PC-9 (cell line): ENCODE measurements at places on chromosomes 5 and 9.

DNA sequence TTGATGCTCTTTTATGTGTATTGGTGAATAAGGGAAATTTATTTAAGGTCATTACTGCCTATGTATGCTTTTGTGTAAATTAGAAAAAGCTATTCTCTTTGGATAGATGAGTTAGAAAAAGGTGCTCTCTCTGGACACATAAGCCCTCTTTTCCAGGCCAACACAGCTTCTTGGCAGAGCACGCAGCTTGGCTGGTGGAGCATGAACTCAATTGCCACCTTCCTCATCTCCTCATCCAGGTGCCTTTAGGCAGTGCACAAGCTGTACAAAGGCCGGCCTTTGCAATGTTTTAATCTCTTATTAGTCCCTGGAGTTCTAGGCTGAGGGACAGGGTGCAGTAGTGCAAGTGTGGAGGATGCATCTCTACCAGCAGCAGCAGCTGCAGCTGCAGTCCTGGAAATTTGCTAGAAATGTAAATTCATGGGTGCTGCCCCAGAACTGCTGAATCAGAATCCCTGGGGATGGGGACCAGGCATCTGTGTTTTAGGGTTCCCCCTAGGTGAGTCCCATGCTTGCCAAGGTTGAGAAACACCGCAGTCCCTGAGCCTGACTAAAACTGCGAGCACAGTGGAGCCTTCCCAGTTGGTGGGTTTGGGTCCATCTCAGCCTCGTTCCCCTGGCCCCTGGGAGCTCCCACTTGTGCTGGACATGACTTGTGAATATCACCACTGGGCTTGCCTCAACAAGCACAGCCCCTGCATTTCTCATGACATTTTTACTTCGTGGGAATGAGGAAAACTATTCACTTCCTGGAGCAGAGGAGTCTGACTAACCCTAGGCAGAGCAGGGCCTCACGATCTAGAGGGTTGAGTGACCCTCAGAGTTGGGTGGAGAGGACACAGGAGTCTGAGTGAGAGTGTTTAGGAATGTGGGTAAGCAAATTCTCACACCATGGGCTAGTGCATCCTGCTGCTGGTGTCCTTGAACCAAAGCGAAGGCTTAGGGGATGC is 272.3 kb downstream of the ZSWIM6 start:
- H3K4me3 ChIP-seq: no peak overlapping the region
- no peaks in the 10 kb centered on the region for H3K36me3 ChIP-seq
- H3K27ac ChIP-seq: no peak overlapping the region
- DNase-seq: no peak
- peaks cover 11% of the 10 kb centered on the region; the same call in 1 of the 2 replicates for H3K27me3 ChIP-seq
- H3K4me1 ChIP-seq: 0 out of 2 replicates have a peak, but pooled peaks cover 7% of the 10 kb centered on the region

GRCh38 chr5:78716206-78716605 is 67.6 kb upstream of the LHFPL2 start:
- no peak overlapping the region for H3K27ac ChIP-seq
- H3K4me3 ChIP-seq: no peak overlapping the region
- H3K4me1 ChIP-seq: no peaks in the 10 kb centered on the region
- H3K27me3 ChIP-seq: no peaks in the 10 kb centered on the region

DNA sequence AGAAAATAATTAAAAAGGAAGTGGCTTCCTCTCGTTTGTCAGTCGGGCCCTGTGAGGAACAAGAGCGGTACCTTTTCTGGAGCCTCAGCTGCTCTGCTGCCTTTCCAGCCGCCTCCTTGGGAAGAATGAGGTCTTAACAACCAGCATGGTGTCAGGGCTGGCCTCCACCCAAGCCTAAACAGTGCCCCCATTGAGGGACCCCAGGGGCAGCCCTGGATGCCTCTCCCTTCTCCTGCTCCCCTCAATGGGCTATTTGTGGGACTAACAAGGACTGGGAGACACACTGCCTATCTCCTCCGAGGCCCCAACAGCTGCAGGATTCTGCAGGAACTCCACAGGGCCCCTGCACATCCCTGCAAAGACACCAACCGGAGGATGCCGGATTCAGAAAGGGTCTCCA is 155.4 kb upstream of the MAP3K1 start:
- no peaks in the 10 kb centered on the region for H3K27me3 ChIP-seq
- peaks cover 45% of the 10 kb centered on the region for H3K4me1 ChIP-seq
- no peak overlapping the region for H3K4me3 ChIP-seq
- DNase-seq: no peak
- H3K36me3 ChIP-seq: no peaks in the 10 kb centered on the region

DNA sequence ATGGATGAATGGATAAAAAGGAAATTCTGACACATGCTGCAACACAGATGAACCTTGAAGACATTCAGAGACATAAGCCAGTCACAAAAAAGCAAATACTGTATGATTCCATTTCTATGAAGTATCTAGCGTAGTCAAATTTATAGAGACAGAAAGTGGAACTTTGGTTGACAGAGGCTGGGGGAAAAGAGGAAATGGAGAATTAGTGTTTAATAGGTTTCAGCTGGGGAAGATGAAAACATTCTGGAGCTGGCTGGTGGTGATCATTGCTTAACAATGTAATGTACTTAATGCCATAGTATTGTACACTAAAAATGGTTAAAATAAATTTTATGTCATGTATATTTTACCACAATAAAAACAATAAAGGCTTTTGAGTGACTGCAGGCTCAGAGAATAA is 24.2 kb downstream of the PPIC start:
- no peaks in the 10 kb centered on the region for H3K36me3 ChIP-seq
- H3K4me1 ChIP-seq: no peaks in the 10 kb centered on the region
- no peak for DNase-seq

- no peak for DNase-seq
- H3K4me3 ChIP-seq: peak overlapping the region; percentile 66
- H3K27ac ChIP-seq: peak overlapping the region; percentile 96
- H3K36me3 ChIP-seq: peaks cover 21% of the 10 kb centered on the region
These were observed 2.3 kb downstream of the EFNA5 start for GRCh38 chr5:107668154-107669095.

- no peak overlapping the region for H3K4me3 ChIP-seq
- no peaks in the 10 kb centered on the region for H3K36me3 ChIP-seq
- H3K27ac ChIP-seq: no peak overlapping the region
- no peaks in the 10 kb centered on the region; the same call in 1 of the 2 replicates for H3K27me3 ChIP-seq
These were observed 10.2 kb downstream of the KCNIP1 start for GRCh38 chr5:170513856-170514525.

GRCh38 chr5:143101725-143102386 is 301.6 kb downstream of the NR3C1 start:
- no peaks in the 10 kb centered on the region for H3K27me3 ChIP-seq
- DNase-seq: no peak
- H3K4me3 ChIP-seq: no peak overlapping the region
- H3K36me3 ChIP-seq: no peaks in the 10 kb centered on the region

GRCh38 chr9:133347515-133347984 is 381 bp downstream of the MED22 start:
- no peak overlapping the region; the same call in 1 of the 2 replicates for H3K27ac ChIP-seq
- no peak for DNase-seq
- H3K4me3 ChIP-seq: peak overlapping the region; percentile 99
- peaks cover 17% of the 10 kb centered on the region for H3K4me1 ChIP-seq

DNA sequence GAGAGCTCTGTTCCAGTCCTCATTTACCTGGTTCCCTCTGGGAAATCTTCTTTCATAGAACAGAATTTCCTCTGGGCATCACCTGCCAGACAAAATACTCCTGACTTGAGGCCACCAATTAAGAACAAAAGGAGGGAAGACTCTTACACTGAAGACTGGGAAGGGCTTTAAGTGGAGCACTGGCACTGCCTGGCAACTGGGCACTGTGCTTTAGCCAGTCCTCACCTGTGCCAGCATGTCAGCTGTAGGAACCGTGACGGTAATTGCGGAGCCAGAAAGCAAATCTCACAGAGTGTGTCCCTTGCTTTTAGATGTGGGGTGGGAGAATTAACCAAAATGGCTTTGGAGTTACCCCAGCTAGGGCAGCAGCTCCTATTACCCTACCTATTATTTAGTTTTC is 40.6 kb downstream of the FAM219A start:
- no peaks in the 10 kb centered on the region for H3K36me3 ChIP-seq
- DNase-seq: no peak
- H3K27me3 ChIP-seq: no peaks in the 10 kb centered on the region
- no peak overlapping the region for H3K4me3 ChIP-seq

GRCh38 chr9:130689937-130690700 is 3.5 kb upstream of the EXOSC2 start:
- H3K4me1 ChIP-seq: peaks cover 21% of the 10 kb centered on the region
- peak; percentile 95 for DNase-seq

DNA sequence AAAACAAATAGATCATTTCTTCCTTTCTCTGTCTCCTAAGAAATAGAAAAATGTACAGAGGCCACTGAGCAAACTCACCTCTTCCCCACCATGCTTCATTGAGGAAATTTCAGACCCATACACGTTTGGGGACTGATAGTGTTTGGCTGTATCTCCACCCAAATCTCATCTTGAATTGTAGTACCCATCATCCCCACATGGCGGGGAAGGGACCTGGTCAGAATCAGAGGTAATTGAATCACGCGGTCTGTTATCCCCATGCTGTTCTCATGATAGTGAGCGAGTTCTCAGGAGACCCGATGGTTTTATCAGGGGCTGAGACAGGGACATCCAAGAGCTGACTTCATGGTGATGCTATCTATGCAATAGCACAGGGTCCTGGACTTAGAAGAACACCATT is 1655.8 kb downstream of the MAT2B start:
- H3K27ac ChIP-seq: no peak overlapping the region
- H3K27me3 ChIP-seq: no peaks in the 10 kb centered on the region
- no peaks in the 10 kb centered on the region for H3K36me3 ChIP-seq

GRCh38 chr5:143362664-143363227 is 40.7 kb downstream of the NR3C1 start:
- H3K4me3 ChIP-seq: no peak overlapping the region
- no peak for DNase-seq
- H3K4me1 ChIP-seq: no peaks in the 10 kb centered on the region

GRCh38 chr9:1804128-1804865 is 210.8 kb upstream of the SMARCA2 start:
- no peaks in the 10 kb centered on the region for H3K36me3 ChIP-seq
- H3K27me3 ChIP-seq: no peaks in the 10 kb centered on the region
- no peak overlapping the region for H3K4me3 ChIP-seq
- no peaks in the 10 kb centered on the region for H3K4me1 ChIP-seq
- no peak for DNase-seq
- no peak overlapping the region for H3K27ac ChIP-seq

DNA sequence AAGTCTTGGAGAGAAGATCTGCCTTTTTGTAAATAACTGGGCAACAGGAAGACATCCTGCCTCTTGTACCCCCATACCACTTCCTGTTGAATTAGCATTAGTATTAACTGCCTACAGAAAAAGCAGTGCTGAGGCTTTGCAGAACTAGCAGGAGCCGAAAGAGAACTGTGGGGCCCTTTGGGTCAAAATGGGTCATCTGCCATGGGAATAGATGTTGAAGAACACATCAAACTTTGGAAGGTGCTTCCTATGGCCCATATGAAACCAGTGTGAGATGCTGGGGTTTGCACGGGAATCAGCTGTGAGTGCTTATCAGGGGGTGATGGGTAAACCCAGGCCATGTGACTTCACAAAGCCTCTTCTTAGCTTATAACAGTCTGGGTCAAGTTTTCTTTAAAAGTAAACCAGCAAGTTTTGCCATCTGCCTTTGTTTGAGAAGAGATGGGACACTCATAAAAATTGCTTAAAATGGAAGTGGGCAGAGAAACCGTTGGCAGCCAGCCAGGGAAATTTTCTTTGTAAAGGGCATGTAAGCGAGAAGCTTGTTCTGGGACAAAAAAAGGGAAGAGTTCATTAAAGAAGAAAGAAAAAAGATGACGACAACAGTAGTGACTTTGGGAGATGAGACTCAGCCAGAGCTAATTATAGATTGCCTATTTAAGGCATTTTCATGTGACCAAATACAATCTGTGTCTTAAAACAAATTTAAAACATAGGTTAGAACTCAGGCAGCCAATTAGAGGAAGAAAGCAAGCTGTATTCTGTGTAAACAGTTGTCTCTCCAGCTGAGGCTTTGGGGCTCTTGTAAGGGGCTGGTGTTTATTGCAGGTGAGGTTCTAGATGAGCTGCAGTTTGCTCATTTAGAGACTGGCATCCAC is 4.4 kb downstream of the SLC25A25 start:
- no peaks in the 10 kb centered on the region for H3K36me3 ChIP-seq
- H3K27ac ChIP-seq: peak overlapping the region; percentile 63
- no peaks in the 10 kb centered on the region for H3K27me3 ChIP-seq
- peaks cover 39% of the 10 kb centered on the region for H3K4me1 ChIP-seq

DNA sequence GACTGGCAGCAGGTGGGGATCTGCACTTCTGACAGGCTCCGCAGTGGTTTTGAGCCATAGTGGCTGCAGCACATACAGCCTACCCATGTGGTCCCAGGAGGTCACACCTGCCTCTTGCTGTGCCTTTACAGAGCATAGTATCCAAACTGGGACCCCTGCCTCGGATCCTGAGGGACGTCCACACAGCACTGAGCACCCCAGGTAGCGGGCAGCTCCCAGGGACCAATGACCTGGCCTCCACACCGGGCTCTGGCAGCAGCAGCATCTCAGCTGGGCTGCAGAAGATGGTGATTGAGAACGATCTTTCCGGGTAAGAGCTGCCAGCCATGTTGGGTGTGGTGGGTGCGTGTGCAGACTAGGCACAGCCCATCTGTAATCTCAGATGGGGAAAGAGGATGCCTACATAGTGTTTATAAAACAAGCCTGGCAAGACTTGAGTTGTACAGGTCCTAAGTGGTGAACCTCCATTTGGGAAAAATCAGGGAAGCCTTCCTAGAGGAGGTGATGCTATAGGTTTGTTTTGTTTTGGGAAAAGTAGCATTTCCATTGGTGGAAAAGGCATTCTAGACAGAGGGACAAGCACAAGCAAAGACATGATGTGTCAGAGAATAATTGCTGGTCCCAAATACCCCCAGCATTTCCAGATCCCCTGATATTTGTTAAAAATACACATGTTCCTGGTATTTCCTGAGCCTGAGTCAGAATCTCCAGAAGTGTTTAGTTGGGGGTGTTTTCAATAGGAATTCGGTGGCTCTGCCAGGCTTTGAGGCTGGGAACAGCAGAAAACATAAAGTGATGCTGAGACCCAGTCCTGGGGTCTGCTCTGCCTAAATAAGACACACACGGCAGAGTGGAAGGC is 119.2 kb downstream of the DAB2IP start:
- H3K27ac ChIP-seq: no peak overlapping the region
- H3K27me3 ChIP-seq: no peaks in the 10 kb centered on the region
- H3K4me3 ChIP-seq: no peak overlapping the region
- peaks cover 4% of the 10 kb centered on the region for H3K4me1 ChIP-seq

- no peak overlapping the region for H3K27ac ChIP-seq
- no peak overlapping the region for H3K4me3 ChIP-seq
- H3K36me3 ChIP-seq: no peaks in the 10 kb centered on the region
- H3K27me3 ChIP-seq: no peaks in the 10 kb centered on the region
These were observed 186.9 kb upstream of the CD180 start for GRCh38 chr5:67383451-67383850.

- H3K36me3 ChIP-seq: no peaks in the 10 kb centered on the region
- no peak overlapping the region for H3K4me3 ChIP-seq
- no peak for DNase-seq
These were observed 72.5 kb downstream of the TRIM36 start for GRCh38 chr5:115097236-115097635.

GRCh38 chr9:137797206-137798120 is 80.1 kb upstream of the CACNA1B start:
- no peak overlapping the region for H3K27ac ChIP-seq
- H3K4me1 ChIP-seq: no peaks in the 10 kb centered on the region
- H3K36me3 ChIP-seq: no peaks in the 10 kb centered on the region
- no peak overlapping the region for H3K4me3 ChIP-seq

- H3K27me3 ChIP-seq: no peaks in the 10 kb centered on the region
- no peak overlapping the region for H3K4me3 ChIP-seq
- no peaks in the 10 kb centered on the region for H3K4me1 ChIP-seq
- no peak for DNase-seq
- no peak overlapping the region for H3K27ac ChIP-seq
- no peaks in the 10 kb centered on the region for H3K36me3 ChIP-seq
These were observed 81.6 kb upstream of the MPDZ start for GRCh38 chr9:13361076-13361475.
